Inflammatory macrophage (primary cell): ENCODE measurements at places on chromosomes 7 and 10.

- no peak for DNase-seq
These were observed 1.0 kb downstream of the INMT start for GRCh38 chr7:30752979-30753378.

- no peak for DNase-seq
These were observed 54.7 kb downstream of the STEAP1B start for GRCh38 chr7:22445140-22445743.

DNA sequence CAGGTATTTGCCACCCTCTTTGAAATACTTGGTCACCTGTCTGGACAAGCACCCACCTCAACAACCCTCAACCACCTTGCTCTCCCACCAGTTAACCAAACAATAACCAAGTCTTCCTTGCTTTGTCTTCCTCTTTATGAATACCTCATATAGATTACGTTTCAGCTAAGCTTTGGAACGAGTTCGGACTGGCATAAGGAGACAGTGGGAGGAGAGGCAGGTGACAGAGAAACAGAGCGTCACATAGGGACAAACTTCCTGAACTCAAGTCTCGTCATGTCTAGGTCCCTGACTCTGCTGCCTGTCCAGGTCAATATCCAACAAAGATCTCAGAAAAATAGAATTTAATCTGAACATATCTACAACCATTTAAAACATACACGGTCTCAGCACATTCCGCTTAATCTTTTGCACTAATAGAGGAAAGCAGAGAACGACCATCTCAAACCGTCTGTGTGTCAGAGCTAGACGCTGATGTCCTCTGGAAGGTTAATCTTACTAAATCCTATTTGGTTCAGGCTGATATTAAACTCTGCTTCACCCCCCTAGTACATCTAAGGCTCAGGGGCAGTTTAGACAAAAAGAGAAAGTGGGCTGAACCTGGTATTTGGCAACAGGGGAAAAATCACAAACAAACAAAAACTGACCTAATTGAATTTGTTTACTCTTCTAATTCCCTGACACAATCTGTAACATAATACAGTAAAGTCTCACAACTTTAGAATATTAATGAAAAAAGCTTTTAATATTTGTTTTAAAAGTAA is 26.4 kb upstream of the SVOPL start:
- DNase-seq: no peak

- DNase-seq: no peak
These were observed 313.4 kb upstream of the SEMA3C start for GRCh38 chr7:81232084-81232799.

- peak; percentile 85 for DNase-seq
These were observed 61.1 kb downstream of the JCAD start for GRCh38 chr10:29998142-29998808.

- no peak for DNase-seq
These were observed 273.2 kb downstream of the CDK14 start for GRCh38 chr7:90869335-90869734.

DNA sequence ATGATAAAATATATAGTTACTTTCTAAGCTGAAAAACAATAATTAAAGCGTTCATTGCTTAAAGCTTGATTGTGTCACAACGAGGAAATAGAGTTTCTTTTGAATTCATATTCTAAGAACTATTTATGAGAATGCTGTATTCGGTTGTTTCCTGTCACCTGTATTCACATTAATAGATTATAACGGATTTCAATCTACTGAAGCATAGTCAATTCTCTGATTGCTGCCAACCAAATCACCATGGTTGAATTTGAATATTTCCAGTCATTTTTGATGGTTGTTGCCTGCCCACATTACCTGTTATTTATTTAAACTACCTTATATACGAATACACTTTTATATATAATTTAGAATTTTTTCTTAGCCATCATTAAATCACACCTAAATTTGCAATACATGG is 22.0 kb downstream of the IL2RA start:
- no peak for DNase-seq

GRCh38 chr10:99998889-99999288 is 10.9 kb downstream of the DNMBP start:
- no peak for DNase-seq

- DNase-seq: no peak
These were observed 8.6 kb downstream of the CHST12 start for GRCh38 chr7:2411815-2412586.

DNA sequence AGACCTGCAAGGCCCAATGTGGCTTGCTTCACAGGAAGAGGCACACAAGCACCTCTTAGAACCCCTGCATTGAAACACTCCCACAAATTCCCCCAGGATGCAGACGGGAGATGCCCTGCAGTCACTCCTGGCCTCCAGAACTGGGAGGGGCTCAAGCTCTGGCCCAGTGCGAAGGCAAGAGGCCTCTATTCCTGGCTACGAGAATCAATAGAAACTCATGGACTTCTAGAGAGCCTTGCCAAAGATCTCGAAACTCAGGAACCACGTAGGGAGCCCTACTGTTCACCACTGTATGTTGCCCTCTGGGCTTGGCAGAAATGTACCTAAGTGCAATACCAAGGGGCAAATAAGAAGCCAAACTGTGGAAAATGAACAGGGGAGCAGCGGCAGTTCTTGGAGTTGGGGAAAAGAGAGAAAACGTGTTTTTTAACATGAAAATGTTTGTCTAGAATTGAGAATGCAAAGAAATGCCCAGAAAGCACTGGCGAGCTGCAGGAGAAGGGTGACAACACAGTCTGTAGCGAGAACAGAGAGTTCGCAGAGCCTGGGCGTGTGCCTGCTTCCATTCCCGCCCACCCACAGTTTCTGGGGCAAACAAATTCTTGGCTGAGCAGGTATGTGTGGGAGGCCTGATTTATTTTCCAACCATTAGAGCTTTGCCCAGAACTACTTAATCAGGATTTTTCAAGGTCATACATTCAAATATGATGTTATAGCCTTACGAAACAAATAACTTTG is 260.5 kb upstream of the KLF14 start:
- DNase-seq: no peak

DNA sequence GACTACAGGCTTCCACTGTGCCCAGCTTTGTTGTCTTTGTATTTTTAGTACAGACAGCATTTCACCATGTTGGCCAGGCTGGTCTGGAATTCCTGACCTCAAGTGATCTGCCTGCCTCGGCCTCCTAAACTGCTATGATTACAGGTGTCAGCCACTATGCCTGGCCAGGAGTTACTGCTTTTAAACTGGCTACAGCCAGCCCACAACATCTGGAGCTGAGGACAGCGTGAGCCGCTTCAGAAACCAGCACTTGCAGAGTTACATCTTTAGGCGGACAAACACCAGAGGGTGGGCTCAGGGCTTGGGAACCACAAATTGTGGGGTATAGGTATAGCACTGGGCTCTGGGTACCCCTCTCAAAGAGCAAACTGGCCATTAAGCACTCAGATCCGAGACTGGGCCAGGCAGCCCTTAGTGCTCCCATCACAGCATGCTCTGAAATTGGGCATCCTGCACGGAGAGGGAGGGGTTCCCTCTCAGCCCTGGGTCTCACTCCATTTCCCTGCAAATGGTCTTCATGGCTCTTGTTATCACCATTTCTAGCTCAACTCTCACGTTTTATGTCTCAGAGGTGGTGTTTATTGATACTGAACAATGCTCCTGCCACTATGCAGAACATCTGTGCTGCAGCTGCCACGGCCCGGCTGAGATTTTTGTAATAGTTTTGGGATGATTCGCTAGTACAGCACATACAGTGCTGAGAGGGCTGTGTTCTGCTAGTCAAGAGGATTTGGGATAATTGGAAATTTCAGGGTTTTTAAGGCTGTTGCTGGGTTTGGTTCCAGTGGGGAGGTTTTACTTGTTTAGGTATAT is 146.4 kb upstream of the LYZL2 start:
- no peak for DNase-seq

DNA sequence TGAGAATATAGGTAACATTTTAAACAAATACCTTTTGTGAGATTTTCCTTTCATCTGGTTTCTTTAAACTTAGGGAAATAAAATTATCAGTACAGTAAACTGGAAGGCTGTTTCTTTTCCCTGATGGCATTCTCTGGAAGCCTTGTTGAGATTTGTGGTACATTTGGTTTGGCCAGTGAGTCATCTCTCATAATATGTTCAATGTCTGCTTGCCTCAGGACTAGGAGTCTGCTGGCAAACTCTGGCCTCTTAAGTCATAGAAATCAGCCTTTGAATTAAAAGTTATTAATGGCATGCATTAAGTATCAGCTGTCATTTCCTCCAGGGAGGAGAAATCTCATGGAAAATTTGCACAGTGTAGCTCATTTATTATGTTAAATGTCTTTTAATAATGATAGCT is 316.6 kb upstream of the KIAA1217 start:
- no peak for DNase-seq

DNA sequence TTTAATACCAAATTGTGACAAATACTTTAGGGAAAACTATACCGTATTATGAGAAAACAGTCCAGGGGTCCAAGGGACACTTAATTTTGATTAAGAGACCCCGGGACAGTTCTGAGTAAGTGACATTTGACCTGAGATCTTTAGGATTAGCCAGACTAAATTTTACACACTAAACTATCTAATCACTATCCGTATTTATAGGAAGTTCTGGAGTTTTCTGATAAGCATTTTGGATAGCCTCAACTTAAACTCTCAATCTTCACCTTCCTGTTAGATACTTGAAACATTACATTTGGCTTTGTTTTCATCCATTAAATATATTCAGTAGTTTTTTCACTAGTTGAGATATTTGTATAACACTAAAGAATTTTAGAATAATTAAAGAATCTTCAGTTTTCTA is 5.4 kb downstream of the PIK3CG start:
- DNase-seq: no peak

GRCh38 chr7:23594879-23595604 is 2.1 kb upstream of the CCDC126 start:
- DNase-seq: no peak

- no peak for DNase-seq
These were observed 218.3 kb downstream of the JAZF1 start for GRCh38 chr7:27962273-27962672.

GRCh38 chr7:111164442-111164841 is 73.5 kb downstream of the LRRN3 start:
- DNase-seq: no peak

DNA sequence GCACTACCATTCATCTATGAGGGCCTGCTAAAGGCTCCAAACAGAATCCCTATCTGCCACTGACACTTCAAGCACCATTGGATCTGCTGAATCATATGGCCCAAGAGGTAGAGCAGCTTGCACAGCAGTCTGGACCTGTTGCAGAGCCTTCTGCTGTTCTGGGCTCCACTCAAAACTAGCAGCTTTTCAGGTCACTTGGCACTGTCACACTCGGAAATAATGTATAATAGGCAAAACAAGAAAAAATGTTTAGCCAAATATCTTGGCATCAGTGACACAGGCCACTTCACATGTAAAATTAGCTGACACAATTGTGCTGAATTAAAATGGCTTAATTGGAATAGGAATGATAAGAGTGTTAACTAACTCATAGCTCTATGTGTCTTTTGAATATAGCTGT is 1182.9 kb upstream of the LRRTM3 start:
- no peak for DNase-seq

- no peak for DNase-seq
These were observed 1336.0 kb upstream of the CELF2 start for GRCh38 chr10:9681655-9682054.

DNA sequence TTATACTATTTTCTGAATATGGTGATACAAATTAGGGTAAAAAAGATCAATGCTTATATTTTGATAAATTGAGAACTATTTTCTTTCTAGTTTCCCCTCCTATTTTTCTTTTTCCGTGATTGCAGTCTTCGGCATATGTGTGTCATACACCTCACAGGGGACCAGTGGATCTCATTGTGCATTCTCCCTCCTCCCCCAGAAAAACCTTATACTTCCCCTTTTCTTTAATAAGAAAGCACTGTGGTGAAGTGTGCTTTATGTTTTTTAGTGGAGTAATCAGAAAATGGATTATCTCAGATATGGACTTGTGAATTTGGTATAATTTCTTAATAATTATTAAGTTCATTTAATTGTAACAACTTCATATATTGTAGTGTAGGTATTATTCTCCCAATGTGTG is 72.8 kb downstream of the BICC1 start:
- peak; percentile 6 for DNase-seq

DNA sequence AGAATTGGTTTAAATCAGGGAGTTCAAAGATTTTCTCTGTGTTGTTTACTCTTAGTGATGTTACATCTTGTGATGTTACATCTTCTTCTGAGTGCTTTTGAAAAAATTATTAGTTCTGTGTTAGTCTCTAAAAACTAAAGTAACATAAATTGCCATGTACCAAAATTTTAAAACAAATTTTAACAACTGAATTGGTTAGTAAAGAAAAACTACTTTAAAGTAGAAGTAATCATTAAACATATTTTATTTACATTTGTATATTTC is 5.2 kb upstream of the IGF2BP3 start:
- DNase-seq: no peak

DNA sequence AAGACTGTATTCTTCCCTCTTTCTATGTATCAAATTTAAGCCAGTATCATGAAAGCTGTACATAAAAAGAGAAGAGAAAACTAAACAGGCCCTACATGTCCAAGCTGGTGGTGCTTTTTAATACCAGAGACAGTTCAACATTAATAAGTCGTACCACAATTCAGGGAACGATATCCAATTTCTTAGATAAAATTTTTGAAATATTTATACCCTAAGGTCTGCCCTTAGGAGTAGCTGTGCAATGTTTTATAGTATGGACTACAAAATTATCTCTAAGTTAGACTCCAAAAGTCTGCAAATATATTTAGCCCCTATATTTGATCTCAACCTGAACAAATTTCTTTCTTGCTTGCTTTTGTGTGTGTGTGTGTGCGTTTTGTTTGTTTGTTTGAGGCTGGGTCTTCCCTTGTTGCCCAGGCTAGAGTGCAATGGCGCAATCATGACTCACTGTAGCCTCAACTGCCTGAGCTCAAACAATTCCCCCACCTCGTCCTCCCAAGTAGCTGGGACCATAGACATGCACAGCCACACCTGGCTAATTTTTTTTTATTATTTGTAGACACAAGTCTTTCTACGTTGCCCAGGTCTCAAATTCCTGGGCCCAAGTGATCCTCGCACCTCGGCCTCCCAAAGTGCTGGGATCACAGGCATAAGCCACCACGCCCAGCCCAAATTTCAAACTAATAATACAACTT is 13.2 kb downstream of the ARHGAP19 start:
- peak; percentile 5 for DNase-seq

DNA sequence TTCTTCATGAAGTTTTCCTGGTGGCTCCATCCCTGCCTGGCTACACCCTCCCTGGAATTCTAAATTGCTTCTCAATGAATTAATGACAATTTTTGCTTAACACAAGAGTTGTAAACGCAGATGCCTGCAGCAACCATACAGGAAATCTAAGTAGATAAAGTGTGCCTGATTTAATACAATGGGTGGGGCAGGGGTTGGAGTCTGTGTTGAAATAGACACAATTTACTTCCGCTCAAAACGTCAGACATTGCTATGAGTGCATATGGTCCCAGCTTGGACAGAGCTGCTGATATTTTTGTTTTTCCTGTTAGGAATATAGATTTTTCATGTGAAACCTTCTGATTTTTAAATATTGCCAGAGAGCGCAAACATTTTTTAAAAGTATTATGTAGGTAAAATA is 1235.0 kb upstream of the SORCS1 start:
- no peak for DNase-seq
